GM12865 (cell line): ENCODE measurements at places on chromosomes 1 and 21.

DNA sequence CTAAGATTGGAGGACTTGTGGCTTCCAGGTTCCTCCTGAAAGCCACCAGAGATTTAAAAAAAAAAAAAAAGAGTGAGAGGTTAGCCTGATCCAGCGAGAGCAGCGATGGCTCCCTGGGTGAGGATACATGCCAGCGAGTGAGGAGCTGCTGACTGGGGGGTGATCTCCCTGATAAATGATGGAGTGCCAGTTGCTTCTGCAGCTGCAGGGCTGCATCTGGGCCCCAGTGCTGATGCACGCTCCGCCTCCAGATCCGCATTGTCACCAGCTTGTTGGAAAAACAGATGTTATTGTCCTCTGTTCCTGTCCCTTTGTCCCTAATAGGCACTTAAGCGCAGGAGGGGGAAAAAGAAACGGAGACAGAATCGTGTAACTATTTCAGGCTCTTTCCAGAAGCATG, 28.6 kb downstream of the UBIAD1 start:
- DNase-seq, result no peak

DNA sequence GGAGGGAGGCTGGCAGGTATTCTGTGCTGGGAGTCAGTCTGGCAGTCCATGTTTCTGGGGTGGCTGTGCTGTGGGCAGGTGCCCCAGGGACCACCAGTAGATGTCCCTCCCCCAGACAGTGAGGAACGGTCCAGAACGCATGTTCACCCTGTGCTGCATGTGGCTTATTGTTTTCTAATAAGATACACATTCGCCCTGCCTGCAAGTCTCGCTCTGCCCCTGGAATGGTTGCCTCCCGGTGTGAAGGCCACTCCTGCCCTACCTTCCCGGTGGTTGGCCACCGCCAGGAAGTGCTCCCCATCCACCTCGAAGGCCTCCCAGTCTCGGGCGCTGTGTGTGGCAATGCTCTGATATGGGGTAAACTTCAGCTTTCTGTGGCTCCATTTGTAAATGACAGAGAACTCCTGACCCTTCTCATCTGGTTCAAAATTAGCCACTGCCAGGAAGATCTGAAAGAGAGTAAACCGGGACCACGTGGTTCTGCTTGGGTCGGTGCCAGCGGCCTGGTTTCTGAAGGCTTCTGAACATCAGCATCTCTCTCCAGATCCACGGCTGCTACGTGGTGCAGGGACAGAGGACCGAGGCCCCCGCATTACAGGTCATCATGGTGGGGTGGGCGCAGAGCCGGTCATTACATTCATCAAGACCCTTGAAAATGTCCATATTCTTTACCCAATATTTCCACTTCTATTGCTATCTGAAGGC, 14.5 kb downstream of the KRTAP10-1 start:
- DNase-seq, result no peak

DNA sequence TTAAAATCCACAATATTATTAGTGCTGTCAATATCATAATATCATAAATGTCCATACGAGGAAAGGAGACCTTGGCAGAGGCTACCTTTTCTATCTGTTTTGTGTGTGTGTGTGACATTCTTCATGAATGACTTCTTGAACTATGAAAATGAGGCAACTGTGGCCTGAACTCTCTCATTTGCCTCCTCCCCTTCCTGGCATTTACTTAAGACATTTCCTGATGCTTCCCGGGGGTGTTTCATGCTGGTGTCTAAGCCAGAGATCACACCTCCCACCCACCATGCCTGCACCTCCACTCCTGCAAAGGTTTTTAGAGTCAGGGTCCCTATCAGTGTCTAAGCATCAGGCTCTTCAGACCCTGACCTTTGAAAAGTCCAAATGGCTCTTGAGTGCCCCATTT, 420.9 kb downstream of the KIF26B start:
- DNase-seq, result no peak

DNA sequence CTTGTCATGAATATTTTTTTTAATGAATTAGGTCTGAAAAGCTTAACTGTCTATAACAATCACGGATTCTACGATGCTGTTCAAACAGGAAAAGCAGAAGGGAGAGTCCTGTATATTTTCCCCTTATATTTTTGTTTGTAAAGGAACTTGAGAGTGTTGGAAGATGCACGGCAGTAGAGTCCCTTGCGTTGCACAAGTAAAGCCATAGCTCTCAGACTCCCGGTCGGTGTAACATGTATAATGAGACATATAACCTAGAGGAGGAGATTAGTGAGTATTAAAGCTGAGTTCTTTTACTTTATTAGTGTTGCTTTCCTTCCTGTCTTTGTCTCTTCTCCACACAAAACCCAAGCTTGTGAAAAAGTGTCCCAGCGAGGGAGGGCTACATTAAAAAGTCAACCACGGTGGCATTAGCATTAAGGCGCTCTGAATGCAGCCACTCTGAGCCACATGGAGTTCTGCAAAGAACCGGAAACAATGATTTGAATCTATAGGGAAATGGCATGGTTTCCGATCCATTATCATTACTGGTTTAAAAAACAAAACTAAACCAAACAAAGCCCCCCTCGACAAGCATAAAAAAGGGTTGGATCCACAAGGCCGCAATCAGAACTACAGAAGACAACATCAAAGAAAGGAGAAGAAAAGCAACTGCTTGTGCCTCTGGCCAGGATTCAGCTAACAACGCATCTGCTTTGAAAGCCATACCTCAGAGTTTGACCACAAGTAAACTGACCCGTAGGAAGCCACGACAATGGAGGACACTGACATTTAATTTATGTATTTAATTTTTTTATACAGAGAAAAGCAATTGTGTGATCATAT, 356.8 kb downstream of the LMO4 start:
- no peak for DNase-seq

DNA sequence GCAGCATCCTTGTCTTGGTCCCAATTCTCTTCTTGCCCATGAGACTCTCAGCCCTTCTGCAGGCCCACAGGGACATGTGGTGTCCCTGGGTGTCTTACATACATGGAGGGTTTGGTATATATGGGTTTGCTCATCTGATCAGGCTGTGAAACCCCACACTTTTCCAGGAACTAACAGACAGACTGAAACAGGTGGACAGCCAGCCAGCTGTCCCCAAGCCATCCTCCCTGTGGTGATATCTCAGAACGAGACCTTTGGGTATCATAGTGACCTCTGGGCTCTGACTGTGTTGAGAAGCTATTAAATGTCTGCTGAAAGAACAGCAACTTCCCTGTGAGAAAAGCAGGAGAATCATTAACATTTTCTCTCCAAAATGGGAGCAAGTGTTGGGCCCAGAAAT, 115.5 kb upstream of the PAXBP1 start:
- no peak for DNase-seq

DNA sequence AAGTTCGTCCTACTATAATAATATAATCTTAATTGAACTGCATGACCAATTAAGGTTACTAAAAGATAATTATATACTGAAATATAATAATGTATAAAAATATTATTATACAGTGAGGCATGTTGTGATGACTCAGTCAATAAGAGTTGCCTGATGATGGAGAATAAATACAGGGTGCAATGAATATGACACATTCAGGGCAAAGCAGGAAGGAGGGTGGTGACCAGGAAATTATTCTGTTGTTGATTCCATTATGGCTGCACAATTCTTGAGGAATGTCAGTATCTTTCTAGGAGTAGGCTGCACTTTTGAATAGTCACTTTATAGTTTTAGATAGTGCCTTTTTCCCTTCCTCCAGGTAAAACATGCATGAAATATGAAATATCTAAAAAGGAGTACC, 46.4 kb upstream of the RGS21 start:
- no peak for DNase-seq

GRCh38 chr1:174519844-174520243, 72.1 kb downstream of the GPR52 start:
- no peak for DNase-seq

- DNase-seq, result peak; percentile 94
Measured at GRCh38 chr1:160837558-160838205, 25.0 kb downstream of the CD244 start.

DNA sequence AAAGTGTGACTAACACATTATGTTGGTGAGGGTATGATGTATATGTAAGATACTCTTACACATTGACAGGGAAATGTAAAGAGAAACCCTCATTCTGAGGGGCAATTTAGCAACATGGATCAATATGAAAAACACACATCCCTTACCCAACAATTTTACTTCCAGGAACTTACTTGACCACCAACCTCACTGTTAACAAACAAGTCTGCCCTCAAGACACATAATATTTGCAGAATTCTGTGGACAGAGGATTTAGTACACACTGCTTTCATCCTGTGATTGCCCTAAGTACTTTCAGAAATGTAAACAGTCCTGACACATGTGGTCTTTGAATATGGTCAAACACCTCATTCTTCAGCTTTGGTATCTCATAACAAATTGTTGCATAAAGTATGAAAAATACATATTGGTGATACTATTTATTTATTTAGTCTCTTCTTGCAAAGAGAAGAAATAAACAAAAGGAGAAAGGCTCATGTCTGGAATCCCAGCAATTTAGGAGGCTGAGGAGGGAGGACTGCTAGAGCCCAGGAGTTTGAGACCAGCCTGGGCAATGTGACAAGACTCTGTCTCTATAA, 6.9 kb downstream of the USP48 start:
- DNase-seq, result no peak

DNA sequence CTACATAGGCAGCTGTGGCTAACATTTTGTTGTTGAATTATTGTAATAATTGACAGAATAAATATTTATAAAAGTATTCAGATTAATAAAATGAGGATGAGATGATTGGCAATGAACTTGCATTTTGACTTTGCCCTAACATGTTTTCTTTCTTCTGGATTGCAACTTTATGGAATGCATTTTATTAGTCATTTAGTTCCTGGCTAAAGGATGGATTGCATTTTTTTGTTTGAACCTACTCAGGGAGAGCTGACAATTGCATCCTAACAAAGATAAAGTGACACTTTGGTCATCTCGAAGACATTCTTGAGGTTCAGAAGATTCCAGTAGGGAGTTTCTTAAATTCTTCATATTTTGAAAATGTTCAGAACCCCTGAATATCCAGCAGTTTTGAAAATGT, 37.5 kb downstream of the PGM1 start:
- DNase-seq, result no peak

- no peak for DNase-seq
Measured at GRCh38 chr1:39006287-39006686, 15.2 kb downstream of the AKIRIN1 start.

DNA sequence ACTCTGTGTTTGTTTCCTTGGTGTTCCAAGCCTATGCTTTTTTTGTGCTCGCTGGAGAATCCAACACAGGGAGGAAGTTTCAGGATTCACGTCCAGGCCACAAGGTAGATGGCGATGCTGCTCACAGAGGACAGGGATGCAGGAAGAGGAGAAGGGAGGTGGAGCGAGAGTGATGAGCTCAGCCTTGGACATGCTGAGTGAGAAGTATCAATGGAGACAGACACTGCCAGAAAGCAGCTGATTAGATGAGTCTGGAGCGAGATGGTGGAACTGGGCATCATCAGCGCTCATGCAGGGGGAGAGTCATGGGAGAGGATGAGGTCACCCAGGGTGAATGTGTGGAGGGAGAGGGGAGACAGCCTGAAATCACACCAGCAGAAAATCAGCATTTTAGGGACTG, 110.0 kb downstream of the GLUL start:
- no peak for DNase-seq

GRCh38 chr1:18955131-18955440, 1.4 kb downstream of the IFFO2 start:
- DNase-seq, result peak; percentile 18

DNA sequence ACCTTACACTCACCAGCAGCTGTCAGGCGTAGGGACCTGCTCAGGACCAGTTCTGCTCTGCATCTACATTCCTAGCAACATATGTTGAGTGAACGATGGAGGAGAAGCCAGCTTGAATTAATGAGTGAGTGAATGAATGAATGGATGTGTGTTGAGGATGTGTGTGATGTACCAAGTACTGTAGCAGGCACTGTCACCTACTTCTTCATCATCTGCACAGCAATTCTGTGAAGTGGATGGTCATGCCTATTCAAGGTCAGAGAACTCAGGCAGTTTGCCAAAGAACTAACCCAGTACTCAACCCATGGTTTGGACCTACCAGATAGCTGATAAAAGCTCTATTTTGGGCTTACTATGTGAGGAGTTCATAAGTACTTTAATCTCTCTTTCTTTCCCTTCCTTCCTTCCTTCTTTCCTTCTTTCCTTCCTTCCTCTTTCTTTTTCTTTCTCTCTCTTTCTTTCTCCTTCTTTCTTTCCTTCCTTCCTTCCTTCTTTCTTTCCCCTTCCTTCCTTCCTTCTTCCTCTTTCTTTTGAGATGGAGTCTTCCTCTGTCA, 56.9 kb downstream of the ATP1A1 start:
- DNase-seq, result no peak

DNA sequence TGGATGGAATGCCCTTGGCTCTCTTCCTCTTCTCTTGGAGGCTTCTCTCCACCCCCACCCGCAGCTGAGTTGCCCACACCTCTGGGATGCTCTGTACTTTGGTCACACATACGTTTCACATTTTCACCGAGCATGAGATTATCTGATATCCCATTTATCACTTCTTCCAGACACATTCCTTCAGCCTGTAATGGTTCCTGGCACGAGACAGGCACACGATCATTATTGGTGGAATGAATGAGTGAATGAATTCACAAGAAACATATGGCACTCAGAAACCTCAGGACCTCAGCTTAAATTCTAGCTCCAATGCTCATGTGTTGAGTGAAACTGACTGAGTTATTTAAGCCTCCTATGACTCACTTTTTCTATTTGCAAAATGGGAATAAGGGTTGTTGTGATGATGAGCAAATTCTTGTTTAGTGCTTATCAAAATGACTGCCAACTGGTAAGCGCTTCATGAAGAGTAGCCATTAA, 242.7 kb upstream of the JUN start:
- DNase-seq, result peak; percentile 61

DNA sequence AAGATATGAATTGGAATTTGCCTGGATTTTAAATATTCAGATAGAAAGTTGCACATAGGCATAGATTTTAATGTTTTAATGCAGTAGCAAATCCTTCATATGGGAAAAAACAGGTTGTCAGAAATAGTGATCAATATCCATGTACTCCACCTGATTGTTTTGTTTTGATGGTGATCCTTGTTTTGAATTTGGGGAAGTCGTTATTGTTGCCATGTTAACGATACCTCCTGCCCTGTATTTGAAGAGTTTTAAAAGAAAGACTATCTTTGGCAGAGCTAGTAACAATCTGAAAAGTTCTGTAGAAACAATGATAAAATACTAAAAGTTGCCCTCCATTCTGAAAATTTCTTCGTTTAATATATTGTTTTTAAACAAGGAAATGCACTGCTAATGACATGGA, 1.1 kb downstream of the CEP350 start:
- DNase-seq, result no peak
